ENCODE measurements at places on chromosomes 5 and 9. TPM values are rescaled to one million over a fixed set of nuclear protein-coding genes. Genes with fewer than 3 reads are reported as not detected.

- H3K36me3 ChIP-seq, result no peaks in the 10 kb centered on the region
- no peak for DNase-seq
- H3K4me3 ChIP-seq, result no peak overlapping the region
- H3K27me3 ChIP-seq, result no peaks in the 10 kb centered on the region
- no peak overlapping the region for H3K27ac ChIP-seq
Measured at GRCh38 chr9:76887951-76888350, 18.0 kb downstream of the PRUNE2 start.

CRHBP gene
- total RNA-seq, result 3.3 TPM

DNA sequence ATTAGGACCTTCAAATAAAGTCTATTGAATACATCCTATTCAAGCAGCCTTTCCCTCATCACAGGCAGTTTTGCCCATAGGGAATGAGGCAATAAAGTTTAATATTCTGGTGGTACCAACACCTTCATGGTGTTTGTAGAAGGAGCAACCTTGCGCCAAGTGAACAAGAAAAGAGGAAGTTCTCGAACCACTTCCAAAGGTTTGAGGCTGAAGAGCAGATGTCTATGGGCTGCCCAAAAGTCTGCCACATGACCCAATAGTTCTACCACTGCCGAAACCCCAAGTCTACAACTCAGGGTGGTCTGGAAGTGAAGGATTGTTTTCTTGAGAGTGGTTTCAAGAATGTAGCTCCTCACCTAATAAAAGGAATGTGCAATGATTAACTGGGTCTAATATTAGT lies 123.1 kb downstream of the NPR3 start:
- H3K27me3 ChIP-seq, result no peaks in the 10 kb centered on the region
- no peak overlapping the region for H3K4me3 ChIP-seq
- H3K36me3 ChIP-seq, result no peaks in the 10 kb centered on the region
- DNase-seq, result no peak
- peaks cover 20% of the 10 kb centered on the region for H3K4me1 ChIP-seq
- H3K27ac ChIP-seq, result no peak overlapping the region

- H3K27me3 ChIP-seq, result no peaks in the 10 kb centered on the region
- no peaks in the 10 kb centered on the region for H3K36me3 ChIP-seq
- H3K4me3 ChIP-seq, result no peak overlapping the region
Measured at GRCh38 chr5:89064054-89064453, 181.1 kb upstream of the MEF2C start.

ANKRD18A gene
- 80.2 TPM for total RNA-seq

DNA sequence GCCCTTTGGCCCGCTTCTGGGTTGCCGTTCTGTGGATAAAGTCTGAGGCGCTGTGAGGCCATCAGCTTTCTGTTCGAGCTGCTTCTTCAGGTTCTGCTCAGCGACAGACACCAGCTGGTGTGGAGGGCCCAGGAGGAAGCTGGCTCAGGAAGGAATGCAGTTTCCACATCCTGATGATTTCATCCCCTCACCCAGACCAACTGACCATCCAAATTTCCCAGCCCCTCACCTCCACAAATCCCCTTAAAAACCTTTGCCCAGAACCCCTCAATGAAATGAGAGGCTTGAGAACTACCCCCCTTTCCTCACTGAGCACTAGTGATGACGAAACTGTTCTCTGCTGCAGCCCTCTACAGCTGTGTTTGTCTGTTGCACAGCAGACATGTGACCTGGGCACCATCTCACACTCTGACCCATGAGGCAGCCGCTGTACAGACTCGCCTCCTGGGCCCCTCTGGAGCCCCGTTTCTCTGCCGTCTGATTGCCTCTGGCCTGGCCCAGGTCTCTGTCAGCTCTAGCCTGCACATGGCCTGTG lies 45.4 kb downstream of the SPATA31C2 start:
- H3K36me3 ChIP-seq, result no peaks in the 10 kb centered on the region
- no peaks in the 10 kb centered on the region for H3K27me3 ChIP-seq
- no peak overlapping the region for H3K4me3 ChIP-seq

IARS1 gene
- total RNA-seq, result 143 TPM

DNA sequence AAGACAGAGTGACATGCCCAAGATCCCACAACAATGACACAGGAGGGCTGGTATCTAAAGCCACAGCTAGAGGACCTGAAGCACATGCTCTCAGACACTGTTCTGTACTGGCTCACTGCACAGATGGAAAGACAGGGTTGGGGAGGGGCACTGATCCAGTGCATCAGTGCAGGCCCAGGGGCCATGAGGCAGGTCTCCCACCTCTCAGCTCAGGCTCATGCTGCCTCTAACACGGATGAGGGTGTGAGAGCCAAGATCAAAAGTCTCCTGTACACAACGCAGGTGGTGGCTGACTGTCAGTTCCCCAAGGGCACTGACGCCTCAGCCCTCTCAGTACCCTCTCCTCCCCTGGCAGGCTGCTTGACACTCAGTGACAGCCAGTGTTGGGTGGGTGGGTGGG lies 10.9 kb downstream of the RAPGEF1 start:
- H3K4me1 ChIP-seq, result peaks cover 25% of the 10 kb centered on the region
- DNase-seq, result no peak
- no peaks in the 10 kb centered on the region for H3K36me3 ChIP-seq

GRCh38 chr5:15600035-15600434 lies 100.1 kb downstream of the FBXL7 start:
- no peak overlapping the region for H3K27ac ChIP-seq
- no peaks in the 10 kb centered on the region for H3K36me3 ChIP-seq
- no peaks in the 10 kb centered on the region for H3K27me3 ChIP-seq

DNA sequence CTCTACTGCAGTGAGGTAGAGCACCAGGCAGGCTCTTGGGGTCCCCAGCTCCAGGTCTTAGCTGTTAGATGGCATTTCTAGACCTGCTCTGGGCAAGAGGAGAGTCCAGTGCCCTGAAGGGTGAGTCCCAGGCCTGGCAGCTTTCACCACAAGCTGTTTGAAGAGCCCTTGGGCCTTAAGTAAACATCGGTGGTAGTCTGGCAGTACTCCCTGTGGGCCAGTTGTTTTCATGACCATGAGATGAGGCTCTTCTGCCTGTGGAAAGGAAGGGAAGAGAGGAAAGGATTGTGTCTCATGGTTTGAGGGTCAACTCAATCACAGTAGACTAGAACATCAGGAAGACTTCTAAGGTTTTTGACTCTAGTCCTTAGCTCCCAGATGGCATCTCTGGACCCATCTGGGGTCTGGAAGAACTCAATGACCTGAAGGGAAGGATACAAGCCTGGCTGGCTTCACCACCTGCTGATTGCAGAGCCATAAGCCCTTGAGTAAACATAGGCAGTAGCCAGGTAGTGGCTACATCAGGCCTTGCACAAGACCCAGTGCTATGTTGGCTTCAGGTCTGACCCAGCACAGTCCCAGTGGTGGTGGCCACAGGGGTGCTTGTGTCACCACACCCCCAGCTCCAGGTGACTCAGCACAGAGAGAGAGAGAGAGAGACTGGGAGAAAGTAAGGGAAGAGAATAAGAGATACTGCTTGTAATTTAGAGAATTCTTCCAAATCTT lies 114.3 kb upstream of the PCSK5 start:
- no peaks in the 10 kb centered on the region for H3K27me3 ChIP-seq
- H3K4me1 ChIP-seq, result no peaks in the 10 kb centered on the region
- DNase-seq, result no peak
- H3K27ac ChIP-seq, result no peak overlapping the region

DNA sequence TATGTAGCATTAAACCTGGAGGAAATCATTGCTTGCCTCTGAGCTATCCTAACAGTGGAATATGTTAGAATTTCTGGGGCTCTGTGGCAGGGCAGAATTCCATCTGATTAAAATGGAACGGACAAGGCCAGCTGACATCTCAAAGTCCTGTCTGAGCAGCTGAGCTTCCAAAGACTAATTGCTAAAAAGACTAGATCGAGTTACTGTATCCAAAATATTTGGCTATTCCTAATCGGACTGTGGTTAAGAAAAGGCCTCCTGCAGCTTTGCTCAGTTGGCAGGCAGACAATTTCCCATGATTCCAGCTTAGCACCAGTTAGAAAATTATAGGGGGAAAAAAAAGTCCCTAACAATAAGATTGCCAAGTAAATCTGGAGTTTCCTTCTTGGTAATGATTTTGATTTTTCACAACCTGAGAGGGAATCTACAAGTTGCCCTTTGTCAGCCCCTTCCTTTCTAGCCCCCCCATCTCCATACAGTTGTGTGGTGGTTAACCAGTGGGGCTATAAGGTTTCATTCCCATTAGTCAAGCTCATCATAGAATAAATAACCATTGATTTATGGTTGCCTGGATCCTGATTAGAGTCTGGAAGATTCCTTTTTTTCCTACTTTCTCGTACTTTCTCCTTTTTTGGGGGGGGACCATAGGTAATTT lies 26.4 kb downstream of the PTGR1 start:
- peak; percentile 62 for DNase-seq
- H3K27me3 ChIP-seq, result no peaks in the 10 kb centered on the region
- H3K36me3 ChIP-seq, result no peaks in the 10 kb centered on the region
- no peak overlapping the region for H3K4me3 ChIP-seq
- no peaks in the 10 kb centered on the region for H3K4me1 ChIP-seq

GRCh38 chr9:134773842-134774241 lies 106.8 kb upstream of the FCN2 start:
- no peaks in the 10 kb centered on the region for H3K4me1 ChIP-seq
- DNase-seq, result no peak
- H3K4me3 ChIP-seq, result no peak overlapping the region
- no peak overlapping the region for H3K27ac ChIP-seq
- H3K36me3 ChIP-seq, result no peaks in the 10 kb centered on the region
- no peaks in the 10 kb centered on the region for H3K27me3 ChIP-seq

- no peak overlapping the region for H3K27ac ChIP-seq
- H3K27me3 ChIP-seq, result no peaks in the 10 kb centered on the region
- H3K36me3 ChIP-seq, result no peaks in the 10 kb centered on the region
- H3K4me1 ChIP-seq, result no peaks in the 10 kb centered on the region
- H3K4me3 ChIP-seq, result no peak overlapping the region
- DNase-seq, result no peak
Measured at GRCh38 chr5:82115858-82116257, 144.0 kb downstream of the ATG10 start.

OBP2B gene
- total RNA-seq, result 53.0 TPM

ACSL6 gene
- 44.9 TPM for total RNA-seq

BARX1 gene
- 8.6 TPM for total RNA-seq

DNA sequence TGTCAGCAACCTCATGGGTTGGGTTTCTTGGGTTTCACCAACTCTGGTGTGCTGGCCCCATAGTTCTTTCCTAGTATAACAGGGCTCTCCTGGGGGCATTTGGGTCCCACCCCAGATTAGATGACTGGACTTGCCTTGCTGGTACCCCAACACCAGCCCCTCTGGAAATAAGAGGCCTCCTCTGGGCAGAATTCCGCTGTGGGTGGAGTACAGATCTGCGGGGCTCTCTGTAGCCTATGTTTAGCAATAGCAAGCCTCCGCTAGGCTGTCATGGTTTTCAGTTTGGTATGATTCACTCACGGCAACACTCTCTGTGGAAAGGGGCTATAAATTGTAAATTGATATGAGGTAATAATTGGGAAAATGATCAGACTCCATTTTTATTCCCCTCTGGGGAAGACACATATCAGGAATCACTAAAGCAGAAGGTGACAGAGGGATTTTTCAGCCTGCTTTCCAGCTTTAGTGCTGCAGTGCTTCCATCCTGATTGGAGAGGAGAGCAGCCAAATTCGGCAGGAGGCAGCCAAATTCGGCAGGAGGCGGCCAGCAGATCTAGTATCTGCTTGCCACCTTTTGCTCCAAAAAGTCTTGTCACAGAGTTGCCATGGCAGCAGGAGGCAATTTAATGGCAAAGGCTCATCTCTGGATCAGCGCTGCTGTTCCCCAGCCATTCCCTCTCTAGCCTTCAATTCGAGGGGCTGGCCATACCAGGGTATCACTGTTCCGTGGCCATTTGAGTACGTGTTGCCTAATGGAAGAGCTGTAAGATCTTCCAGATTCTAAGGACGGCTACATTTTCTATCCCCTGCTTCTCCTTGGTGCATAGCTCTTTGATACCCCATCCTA lies 84.6 kb downstream of the SLC44A1 start:
- H3K4me1 ChIP-seq, result no peaks in the 10 kb centered on the region
- no peaks in the 10 kb centered on the region for H3K27me3 ChIP-seq
- H3K36me3 ChIP-seq, result no peaks in the 10 kb centered on the region
- H3K27ac ChIP-seq, result no peak overlapping the region
- DNase-seq, result no peak

DNA sequence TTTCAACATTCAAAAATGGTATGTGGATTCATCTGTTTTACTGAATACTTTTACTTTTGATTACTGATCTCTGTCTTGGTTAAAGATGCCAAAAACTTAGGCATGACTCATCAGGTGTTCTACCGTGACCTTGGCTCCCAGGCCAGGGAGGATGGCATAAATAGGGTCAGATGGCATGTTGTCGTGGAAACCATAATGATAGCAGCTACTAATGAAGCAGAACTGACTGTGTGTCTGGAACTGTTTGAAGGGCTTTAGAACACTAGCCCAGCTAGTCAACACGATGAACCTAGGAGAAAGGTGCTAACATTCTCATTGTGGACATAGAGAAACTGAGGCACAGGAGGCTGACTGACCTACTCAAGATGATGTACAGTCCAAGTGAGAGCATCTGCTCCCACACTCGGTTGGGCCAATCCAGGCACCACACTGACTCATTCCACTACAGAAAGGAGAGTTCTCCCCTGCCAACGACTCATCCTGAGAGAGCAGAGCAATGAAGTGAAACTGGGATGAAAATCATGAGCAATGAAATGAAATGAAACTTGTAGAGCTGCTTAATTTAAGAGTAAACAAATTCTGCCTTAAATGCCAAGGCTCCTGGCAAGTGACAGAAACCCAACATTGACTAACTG lies 116.0 kb downstream of the TENT4A start:
- DNase-seq, result no peak
- H3K4me1 ChIP-seq, result no peaks in the 10 kb centered on the region
- H3K36me3 ChIP-seq, result no peaks in the 10 kb centered on the region
- H3K27me3 ChIP-seq, result no peaks in the 10 kb centered on the region
- H3K27ac ChIP-seq, result no peak overlapping the region

- no peaks in the 10 kb centered on the region for H3K36me3 ChIP-seq
- peak overlapping the region; percentile 29 for H3K27ac ChIP-seq
- DNase-seq, result peak; percentile 37
- H3K27me3 ChIP-seq, result no peaks in the 10 kb centered on the region
Measured at GRCh38 chr9:394347-395052, 179.8 kb downstream of the DOCK8 start.

DNA sequence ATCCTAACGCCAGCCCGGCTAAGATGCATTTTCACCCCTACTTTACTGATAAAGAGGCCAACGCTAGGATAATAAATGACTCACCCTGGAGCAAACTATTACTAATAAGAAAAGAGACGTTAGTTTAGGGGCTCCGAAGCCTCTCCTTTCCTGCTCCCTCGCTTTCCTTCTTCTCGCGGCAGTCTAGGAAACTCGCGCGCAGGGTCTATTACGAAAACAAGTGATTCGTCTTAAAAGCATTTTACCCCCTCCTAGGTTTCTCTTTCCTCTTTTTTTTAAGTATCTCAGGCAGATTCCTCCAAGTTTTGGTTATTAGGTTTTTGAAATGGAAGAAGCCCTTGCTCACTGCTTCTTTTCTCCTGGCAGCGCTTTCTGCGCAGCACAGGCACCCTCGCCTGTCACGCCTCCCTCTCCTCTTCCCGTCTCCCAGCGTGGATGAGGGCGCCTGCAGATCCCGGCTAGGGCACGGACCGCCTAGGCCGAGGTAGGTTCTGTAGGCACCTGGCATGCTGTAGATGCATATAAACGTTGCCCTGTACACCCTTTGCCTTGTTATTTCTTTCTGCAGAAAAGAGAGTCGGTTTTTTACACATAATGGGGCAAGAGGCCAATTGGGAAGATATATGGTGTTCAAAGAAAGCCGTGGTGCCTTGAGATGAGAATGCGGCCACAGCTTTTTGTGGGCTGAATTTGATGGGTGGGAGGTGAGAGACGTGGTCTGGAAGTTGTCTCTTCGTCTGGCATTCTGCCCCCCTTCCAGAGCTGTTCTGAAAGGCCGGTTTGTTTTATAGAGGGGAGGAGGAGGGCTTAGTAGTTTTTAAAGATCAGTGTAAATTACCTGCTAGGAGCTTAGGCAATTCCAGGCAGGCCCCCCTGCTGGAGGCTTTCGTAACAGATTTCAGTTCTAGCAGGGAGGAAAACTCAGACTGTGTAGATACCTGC lies 983 bp downstream of the GCNT1 start:
- peak; percentile 41 for DNase-seq
- H3K27ac ChIP-seq, result no peak overlapping the region
- peak overlapping the region; percentile 67 for H3K4me3 ChIP-seq
- H3K27me3 ChIP-seq, result no peaks in the 10 kb centered on the region

All from testis (tissue), 5 donors.